ENCODE measurements at places on chromosomes 5 and 9.

DNA sequence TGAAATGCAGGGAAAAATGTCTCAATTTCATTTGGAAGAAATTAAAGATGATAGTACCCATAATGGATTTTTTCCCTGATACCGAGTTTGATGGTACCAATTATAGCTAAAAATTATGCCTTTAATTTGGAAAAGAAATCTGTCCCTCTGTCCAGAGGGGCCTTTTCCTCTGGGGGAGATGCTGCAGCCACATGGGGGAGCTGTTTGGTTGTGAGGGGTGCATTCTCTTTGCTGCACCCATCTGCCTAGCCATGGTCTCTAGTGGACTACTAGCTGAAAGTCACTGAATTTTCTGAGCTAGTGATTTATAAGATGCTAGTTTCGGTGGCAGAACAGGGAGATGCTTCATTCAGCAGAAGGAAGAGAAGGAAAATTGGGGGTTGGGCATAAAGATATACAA lies 9.6 kb downstream of the SEC61B start:
- DNase-seq: no peak

- DNase-seq: no peak
These were observed 130.3 kb upstream of the CNTLN start for GRCh38 chr9:17004500-17004899.

- DNase-seq: no peak
These were observed 85.6 kb downstream of the FBXW11 start for GRCh38 chr5:171920765-171921391.

DNA sequence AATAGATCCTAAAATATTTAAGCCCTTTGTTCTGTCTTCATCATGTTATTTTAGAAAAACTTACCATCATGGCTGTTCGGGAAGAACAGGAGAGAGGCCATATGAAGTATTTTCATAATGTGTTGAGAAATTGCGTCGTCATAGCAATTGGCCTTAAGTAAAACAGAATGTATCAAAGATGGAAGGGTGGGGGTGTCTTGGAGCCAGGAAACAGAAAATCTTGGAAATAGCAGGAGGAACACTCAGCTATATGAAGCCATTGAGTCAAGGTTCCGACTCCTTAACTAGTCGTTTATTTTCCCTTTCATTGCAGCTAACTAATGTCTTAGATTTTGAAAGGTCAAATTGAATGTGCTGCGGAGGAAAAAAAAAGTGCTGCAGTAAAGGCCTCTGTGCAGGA lies 1.3 kb downstream of the SPTAN1 start:
- no peak for DNase-seq

DNA sequence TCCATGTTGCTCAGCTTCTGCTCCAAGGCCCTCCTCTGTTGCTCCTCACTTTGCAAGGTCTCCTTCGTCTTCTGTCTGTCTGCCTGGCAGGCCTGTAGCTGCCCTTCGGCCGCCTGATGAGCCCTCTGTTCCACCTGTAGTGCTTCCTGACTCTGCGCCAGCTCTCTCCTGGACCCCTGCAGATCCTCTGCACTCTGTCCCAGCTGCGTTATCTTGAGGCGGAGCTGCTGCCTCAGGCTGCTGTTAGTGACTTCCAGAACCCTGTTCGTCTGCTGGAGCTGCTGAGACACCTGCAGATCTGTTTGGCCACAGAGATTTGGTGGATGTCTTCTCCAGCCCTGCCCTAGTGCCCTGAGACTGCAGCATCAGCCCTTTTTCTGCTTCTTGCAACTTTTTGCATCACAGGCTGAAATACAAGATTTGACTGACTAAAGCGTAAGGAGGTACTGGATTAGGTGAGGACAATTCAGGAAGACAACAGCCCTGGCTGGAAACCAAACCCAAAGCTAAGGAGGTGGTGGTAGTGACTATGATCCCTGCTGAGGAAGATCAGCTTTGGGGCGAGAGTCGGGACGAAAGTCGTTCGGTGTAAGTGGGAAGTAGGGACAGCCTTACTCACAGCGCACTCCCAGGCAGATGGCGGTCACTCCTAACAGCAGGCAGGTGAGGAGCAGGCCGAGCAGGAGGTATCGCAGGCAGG lies 2.1 kb downstream of the CD72 start:
- DNase-seq: no peak

GRCh38 chr5:180718810-180719453 lies 20.9 kb downstream of the OR2Y1 start:
- no peak for DNase-seq

Measured in activated T-helper 1 cell treated with anti-CD3 and anti-CD28 coated beads, Interleukin-2, amount 50 U/mL, for 16 hours (primary cell).